ENCODE measurements at places on chromosomes 13 and 19.

DNA sequence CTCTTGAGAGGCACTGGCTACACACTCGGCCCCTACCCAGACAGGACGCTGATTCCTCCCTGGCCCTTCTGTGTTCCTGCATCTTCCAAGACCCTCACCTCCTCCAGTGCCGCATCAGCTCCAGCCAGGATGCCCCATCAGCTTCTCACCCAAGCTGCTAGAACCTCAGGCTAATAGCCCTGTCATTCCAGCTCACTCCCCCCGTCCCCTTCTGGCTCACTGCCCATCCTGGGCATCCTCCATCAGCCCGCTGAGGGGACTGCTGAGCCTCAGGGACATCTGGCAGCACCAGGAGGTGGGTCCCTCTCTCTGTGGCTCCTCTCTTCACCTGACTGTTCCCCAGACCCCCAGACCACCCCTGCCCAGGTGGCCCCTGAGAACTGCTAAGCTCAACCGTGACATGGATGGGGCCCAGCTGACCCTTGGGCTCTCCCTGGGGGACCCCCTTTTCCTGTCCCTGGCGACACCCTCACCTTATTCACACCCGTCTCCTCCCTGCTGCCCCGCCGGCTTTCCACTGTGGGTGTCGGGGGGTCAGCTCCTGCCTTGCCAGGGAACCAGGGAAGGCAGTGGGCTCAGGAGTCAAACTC lies 4.8 kb downstream of the FFAR3 start:
- no peak for DNase-seq

- no peak for DNase-seq
Observed at GRCh38 chr13:34654647-34655046, 287.4 kb upstream of the NBEA start.

DNA sequence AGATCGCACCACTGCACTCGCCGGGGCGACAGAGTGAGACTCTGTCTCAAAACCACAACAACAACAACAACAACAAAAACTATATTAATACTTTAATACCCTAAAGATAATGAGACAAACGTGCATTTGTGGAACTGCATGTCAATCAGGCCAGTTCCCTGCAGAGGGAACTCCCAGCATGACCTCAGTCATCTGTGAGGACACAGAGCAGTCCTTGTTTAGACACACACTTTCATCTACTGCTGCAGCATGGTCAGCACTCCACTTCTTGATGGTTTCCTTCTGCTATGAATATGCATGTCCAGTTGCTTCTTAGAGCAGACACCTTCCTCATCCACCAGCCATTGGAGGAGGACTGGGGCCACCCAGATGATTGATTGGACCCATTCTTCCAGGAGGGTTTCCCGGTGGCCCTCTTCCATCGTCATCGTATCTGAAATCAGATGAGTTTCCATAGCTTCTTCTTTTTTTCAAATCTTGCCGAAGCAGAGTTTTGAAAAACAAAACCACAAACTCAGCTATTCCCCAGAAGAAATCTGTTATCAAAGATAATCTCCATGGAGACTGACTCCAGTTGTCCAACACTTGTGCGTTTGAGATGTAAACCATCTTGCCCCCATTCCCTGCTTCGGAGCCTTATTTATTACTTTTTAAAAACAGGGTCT lies 26.5 kb downstream of the ZNF607 start:
- DNase-seq = no peak

DNA sequence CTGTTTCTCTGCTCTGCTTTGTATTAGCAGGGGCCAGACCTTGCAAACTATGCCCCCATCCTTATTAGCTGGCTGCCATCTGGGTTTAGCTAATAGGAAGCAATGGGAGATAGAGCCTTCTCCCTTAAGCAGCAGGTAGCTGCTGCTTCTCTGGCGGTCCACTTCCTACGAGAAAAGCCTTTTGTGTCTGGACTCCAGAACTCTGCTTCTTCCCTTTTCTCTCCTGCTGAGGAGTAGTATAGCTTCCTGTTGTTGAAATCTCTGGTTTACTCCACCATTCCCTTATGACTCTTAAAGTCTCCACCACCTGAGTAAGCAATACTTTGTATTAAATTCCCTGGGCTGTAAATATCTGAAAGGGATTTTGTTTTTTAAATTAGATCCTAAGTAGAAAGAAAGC lies 147.1 kb downstream of the DNAJC15 start:
- no peak for DNase-seq

- DNase-seq = no peak
Observed at GRCh38 chr13:114048443-114048842, 74.6 kb upstream of the C13orf46 start.

GRCh38 chr19:3609779-3610719 lies 3.4 kb upstream of the TBXA2R start:
- no peak for DNase-seq

DNA sequence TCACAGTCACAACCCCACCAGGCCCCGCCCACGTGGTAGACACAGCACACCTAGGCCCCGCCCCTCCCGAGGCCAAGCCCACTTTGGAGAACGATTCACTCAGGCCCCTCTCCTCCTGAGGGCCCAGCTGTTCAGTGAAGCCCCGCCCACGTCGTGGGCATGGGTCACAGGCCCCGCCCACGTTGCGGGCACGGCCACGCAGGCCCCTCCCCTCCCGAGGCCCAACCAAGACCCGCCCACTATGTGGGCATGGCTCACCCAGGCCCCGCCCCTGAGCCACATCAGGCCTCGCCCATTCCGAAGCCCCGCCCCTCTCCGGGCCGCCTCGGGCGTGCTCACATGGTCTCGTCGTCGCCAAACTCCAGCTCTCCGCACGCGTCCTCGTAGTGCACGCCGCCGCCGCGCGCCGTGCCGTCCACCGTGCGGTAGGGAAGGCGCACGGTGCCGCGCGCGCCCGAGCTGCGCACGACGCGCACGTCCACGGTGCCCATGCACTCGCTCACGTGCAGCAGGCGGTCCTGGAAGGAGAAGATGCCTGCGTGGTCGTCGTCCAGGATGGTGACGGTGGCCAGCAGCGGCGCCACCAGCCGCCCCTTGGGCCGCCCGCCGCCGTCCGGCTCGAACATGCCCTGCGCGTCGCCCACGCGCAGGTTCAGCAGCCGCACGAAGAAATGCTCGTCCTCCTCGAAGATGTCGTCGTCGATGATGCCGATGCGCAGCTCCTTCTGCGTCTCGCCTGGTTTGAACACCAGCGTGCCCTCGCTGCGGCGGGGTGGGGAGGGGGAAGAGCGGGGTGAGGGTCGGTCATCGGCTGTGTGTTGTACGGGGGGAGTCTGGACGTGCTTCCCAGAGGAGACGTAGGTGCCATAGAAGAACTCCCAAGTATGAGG lies 24.0 kb downstream of the SLC8A2 start:
- DNase-seq = no peak

- no peak for DNase-seq
Observed at GRCh38 chr19:3202346-3202745, 16.6 kb downstream of the NCLN start.

DNA sequence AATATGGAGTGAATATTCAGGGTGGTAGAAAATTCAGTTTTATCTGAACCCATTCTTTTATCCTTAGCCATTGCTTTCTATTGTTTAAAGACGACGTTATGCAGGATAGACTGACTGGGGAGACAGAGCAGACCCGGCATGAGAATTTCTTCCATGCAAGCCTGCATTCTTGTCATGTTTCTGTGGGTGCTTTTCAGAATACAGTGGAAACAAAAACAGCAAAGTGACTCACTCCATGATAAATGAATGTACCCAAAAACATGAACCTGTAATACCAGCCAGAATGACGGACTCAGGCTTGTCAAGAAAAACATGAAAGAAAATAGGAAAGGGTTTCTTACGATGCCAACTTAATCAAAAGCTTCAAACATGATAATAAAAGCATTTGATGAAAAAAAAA lies 924.0 kb downstream of the EFNB2 start:
- DNase-seq = no peak

- DNase-seq = no peak
Observed at GRCh38 chr13:32587811-32588170, 1.5 kb downstream of the PDS5B start.

- DNase-seq = no peak
Observed at GRCh38 chr13:94849254-94849653, 136.9 kb upstream of the SOX21 start.

All from GM18507 (cell line).